Foreskin melanocyte (primary cell): ENCODE measurements at places on chromosomes 12 and 14.

DNA sequence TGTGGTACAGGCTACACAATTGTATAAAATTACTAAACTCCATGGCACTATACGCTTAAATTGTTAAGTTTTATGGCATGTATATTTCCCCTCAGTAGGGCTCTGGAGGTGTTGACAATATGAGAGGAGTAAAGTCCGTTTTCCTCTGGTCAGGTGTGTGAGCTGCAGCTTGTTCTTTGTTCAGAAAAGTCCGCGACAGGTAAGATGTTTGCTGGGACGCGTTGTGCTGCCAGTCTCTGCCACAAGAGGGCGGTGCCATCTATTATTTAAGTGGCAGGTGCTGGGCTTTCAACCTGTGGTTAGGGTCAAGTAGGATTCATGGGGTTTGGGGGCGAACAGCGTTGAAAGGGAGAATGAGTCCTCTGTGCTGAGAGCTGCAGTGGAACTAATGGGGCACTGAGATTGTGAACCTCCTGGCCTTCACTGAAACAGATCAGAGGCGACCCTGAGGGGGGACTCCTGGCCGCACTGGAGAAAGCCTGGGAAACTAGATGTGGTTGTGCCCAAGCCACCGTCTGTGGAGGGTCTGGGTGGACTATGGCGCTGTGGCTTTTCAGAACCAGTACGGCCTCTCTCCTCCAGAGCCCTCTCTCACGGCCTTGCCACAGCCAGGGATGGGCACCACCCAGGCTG is 179.0 kb downstream of the SLC15A4 start:
- no peak for DNase-seq

DNA sequence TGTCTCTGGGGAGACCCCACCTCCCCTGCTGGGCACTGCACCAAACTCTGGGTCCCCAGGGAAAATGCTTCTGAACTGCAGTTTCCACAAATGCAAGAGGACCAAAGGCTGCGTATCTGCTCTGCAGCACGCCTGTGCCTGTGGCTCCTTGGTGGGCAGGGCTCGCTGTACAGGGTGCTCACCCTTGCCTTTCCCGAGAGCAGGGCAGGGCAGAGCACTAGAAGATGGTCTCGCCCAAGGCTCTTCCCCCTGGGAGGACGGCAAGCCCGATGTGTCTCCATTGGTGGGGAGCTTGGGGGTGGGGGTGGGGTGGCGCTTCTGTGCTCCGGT is 175.3 kb upstream of the RTL1 start:
- no peak for DNase-seq

- peak; percentile 39 for DNase-seq
These were observed at the start of gene INSM2 for GRCh38 chr14:35533357-35534207. INSM2 (plus strand) TSS chr14:35534164; CDS start chr14:35534253, 89 bp downstream.

DNA sequence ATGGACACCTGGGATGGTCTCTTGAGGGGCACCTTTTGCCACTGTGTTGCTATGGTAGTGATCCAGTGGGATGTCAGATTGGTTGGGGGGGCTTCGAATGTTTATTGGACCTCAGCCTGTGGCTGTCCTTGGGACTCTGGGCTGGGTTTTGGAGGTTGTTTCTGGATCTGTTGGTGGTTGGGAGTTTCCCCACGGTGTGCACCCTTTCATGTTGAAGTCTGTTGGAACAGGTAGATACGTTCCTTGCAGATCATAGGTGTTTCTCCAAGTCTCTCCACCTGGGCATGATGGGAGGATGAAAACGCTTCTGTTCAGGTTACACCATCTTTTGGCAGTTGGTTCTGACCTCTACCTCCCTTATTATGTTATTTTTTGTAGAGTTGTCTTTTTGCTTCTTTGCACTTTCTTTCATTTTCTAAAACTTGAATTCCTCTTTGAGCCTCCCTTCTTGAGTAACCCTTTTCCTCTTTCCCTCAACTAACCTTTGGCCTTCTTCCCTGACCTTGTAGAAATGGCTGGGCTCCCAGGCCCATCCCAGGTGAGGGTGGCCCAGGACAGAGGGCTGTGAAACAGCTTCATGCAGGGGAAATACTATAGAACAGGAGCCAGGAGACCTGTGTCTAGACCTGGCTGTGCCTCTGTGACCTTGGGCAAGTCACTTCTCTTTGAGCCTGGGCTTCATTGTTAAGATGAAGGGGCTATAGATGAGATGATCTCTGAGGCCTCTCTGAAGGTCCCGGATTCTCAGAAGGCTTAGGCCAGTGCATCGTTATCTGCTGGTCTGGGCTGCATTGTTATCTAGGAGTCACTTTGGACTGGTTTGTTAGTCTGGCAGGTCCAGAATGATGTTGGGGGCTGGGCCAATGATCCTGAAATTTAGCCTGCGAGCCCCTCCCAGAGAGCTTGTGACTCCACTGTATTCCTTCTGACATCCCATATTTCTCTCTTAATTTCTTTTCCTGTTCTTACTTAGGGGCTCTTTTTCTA is 2.0 kb downstream of the ATN1 start:
- no peak for DNase-seq

DNA sequence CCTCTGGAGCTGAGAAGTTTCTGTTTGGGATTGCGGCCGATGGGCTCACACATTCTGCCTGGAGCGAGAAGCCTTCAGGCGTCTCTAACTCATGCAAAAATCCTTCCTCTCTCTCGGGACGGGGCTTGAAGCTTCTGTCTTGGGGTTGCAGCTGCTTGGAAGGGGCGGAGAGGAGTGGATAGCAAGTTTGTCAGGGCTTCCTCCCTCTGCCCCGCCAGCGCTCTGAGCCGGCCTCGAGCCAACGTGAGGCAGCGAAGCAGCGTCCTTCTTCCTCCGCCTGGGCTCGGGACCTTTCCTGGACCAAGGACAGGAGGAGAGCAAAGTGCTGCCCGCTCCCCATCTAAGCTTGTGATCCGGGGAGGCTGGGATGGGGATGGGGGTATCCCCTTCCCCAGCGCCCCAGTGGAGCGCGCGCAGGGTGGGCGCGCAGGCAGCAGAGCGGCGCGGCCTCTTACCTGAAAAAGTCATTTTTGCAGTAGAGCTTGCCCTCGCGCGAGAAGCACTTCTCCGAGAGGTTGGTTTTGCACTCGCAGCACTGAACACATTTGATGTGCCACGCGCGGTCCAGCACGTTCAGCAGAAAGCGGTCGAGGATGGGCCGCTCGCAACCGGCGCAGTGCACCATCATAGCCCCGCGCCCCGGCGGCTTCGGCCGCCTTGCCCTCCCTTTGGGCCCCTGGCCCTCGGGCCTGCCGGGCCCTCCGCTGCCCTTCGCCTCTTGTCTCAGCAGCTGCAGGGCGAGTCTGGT is 626 bp downstream of the LHX5 start:
- DNase-seq: no peak
